ENCODE measurements at places on chromosomes 12 and 14.

GRCh38 chr12:20483776-20484175, 115.4 kb downstream of the PDE3A start:
- no peak for DNase-seq

GRCh38 chr14:53523226-53523625, 370.1 kb upstream of the DDHD1 start:
- DNase-seq = no peak

- peak; percentile 67 for DNase-seq
Observed at GRCh38 chr12:53287741-53288216, 7.6 kb upstream of the PFDN5 start.

DNA sequence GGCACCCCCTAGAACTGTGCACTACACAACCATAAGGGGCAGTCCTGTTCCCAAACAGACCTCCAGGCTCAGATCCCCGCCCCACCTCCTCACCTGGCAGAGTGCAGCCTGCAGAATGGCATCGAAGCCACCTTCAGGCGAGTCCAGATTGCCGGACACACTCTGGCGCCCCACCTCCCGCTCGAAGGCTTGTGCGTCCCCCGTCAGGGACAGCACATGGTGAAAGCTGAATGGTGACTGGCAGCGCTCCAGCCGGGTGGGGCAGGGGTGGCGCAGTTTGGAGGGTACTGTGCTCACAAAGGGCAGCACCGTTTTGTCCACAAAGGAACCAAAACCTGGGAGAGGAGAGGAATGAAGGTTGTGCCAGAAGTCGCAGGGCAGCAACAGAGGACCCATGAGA, 10.6 kb downstream of the ITGB7 start:
- DNase-seq = no peak

DNA sequence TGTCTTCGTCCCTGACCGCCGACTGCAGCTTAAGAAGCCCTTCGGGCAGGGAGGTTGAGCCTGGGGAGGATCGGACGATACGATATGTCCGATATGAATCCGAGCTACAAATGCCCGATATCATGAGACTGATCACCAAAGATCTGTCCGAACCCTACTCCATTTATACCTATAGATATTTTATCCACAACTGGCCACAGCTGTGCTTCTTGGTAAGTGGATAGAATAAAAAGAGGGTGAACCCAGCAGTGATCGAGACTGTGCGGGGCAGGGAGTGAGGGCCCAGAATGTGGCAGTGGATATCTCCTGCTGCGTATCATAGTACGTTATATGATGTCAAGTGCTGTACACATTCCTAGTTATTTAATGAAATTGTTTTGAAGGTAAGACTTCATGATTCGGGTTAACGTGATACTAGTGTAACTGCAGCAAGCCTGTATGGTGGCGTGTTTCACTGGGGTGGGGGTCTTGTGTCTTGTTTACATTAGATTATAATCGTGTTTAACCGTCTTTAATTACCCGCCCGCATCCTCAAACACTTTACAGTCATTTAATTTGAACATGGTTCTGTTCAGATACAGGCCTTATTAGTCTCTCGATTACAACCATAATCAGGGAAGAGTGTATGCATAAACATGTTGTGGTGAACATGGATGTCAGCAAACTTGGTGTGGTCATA, 1.3 kb downstream of the NAA30 start:
- no peak for DNase-seq

DNA sequence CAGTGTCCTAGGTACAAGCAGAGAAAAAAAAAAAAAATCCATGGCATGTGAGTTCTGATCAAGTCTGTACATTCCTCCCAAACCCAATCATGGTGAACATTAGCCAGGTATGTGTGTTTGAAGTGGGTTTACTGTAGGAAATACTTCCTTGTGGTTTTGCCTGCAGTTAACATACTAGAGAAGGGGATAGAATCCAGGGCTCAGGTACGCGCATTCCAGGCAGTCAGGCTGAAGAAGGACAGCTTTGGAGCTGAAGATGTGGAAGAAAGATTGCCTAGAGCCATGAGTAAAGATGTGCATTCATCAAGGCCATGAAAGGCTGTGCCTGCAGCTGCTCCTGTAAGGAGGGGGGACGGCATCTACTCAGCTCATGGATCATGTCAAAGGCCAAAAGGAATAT, 88.2 kb upstream of the NTF3 start:
- DNase-seq = no peak

DNA sequence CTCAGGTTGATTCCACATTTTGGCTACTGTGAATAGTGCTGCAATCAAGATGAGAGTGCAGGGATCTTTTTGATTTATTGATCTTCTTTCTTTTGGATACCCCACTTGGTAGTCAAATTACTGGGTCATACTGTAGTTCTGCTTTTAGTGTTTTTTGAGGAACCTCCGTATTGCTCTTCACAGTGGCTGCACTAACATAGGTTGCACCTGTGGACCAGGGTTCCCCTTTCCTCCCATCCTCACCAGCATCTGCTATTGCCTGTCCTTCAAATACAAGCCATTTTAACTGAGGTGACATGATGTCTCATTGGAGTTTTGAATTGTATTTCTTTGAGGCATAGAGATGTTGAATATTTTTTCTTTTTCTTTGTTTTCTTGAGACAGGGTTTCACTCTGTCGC, 152.5 kb upstream of the TMEM132C start:
- DNase-seq = no peak

DNA sequence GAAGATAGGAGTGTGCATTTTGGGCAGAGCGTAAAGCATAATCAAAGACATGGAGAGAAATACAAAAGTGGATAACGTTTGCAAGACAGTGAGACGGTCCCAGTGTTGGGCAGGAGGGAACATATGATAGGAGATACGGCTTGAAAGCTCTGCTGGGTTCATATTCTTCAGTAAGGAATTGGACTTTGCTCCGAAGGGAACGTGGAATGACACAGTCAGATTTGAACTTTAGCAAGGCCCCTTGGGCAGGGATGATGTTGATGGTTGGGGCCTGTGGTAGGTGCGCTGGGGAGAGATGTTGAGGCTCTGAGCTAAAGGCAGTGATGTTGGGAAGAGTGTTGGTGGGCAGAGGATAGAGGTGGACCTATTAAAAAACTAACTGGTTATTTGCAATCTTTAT, 143.5 kb upstream of the TBX3 start:
- no peak for DNase-seq

- no peak for DNase-seq
Observed at GRCh38 chr12:120240495-120240833, 25.1 kb downstream of the PXN start.

DNA sequence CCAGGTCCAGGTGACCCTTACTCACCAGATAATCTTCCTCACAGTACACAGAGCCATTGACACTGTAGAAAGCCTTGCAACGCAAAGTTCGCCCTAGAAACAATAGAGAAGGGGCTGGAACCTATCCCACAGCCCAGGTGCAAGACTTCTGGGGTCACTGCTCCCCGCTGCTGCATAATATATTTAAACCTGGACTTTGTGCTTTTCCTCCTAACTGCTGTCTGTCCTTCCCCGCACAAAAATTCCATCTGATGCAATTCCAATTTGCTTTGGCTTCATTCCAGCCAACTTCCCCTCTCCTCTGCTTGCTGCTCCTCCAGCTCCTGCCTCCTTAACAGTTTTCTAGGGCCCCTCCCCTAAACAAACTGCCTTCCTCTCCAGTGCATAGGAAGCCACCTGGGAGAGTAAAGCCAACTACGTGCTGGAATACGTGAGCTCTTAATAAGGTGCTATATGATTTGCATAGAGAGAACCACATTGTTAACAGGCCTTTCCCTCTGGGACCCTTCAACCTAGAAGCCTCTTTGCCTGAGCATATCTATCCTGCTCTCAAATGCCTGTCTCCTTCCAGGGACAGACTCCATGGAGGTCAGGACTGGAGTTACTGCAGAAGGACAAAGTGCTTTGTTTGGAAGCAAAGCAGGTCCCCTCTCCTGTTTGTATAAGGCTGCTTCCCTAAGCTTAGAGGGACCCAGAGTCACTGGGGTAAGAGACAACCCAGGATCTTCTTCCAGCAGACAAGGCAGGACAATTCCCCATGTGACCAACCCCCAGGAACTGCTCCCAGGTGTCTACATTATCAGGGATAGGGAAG, 5.5 kb downstream of the AJUBA start:
- DNase-seq = no peak

DNA sequence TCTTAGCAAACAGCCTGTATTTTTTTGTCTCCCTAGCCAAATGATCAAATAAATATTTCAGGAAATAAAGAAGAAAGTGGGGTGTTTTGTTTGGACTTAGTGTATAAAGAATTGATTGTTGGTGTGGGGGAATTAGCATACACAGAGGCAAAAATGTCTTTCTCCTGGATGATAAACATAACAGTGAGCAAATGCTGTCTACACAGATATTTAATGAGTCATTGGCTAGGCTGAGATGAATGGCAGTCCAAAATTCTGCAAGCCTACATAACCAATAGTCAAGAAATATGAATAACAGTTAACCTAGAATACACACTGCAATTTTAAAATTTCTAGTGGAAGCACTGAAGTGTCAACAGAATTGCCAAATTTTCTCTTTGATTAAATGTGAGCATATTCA, 35.8 kb downstream of the MYF5 start:
- DNase-seq = no peak

DNA sequence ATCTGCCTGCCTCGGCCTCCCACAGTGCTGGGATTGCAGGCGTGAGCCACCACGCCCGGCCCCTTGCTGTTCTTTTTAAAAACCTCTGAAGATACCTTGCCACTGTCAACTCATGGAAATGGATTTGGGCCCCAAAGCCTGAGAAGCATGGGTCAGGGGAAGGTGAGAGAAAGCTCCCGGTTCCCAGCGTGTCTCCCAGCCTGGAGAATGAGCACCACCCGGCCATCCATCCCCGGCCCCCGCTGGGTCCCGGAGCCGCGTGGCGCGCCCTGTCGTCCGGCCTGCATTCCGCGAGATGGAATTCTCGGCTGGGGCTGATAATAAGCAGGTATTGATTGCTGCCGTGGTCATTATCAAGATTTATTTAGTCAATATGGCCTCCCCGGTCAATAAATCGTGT, 126.5 kb upstream of the MYL2 start:
- DNase-seq = no peak

DNA sequence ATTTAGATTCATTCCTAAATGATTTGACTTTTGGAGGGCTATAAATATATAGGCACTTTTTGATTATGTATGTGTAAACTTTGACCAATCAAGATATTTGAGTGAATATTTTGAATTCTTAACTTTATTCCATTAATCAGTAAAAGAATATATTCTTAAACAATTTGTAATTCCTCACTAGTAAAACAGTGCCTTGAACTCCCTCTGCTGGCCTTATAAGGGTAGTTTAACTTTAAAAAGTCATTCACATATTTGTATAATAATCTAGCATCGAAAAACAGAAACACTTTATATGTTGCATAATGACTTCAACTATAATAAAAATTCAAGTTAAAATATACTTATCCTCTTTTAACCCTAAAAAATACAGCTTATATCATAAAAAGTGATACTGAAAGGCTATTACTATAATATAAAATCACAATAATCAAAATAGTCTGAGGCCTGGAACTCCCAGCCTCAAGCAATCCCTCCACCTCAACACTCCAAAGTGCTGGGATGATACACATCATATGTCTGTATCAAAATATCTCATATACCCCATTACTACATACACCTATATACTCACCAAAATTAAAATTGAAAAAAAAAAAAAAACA, 31.2 kb downstream of the CCDC59 start:
- peak; percentile 2 for DNase-seq

GRCh38 chr12:124612410-124612680, 44.9 kb upstream of the NCOR2 start:
- no peak for DNase-seq

DNA sequence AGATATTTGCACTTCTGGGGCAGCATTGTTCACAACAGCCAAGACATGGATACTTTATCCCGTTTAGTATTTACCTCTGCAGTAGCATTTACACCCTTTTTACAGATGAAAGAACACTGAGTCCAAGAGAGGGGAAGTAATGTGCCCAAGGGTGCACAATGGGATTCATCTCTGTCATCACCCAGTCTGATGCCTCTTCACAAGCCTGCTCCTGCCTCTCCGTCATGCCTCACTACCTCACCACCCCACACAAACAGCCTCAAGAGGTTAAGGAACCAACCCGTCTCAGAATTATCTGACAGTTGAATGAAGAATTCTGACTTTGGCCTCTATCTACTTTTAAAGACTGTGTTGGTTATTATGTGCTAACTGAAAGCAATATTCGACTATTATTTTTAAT, 368.4 kb downstream of the ATP23 start:
- DNase-seq = no peak

DNA sequence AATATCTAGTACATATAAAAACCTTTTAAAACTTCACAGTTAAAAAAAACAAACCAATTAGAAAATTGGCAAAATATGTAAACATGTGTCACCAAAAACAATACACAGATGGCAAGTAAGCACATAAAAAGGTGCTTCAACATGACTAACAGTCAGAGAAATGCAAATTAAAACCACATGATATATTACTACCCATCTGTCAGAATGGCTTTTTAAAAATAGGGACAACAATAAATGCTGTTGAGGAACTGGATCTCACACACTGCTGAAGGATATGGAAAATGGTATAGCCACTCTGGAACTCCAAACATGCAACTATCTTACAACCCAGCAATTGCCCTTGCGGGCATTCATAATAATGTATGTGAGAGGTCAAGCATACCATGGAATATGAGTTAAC, 1153.6 kb downstream of the FLRT2 start:
- DNase-seq = no peak

DNA sequence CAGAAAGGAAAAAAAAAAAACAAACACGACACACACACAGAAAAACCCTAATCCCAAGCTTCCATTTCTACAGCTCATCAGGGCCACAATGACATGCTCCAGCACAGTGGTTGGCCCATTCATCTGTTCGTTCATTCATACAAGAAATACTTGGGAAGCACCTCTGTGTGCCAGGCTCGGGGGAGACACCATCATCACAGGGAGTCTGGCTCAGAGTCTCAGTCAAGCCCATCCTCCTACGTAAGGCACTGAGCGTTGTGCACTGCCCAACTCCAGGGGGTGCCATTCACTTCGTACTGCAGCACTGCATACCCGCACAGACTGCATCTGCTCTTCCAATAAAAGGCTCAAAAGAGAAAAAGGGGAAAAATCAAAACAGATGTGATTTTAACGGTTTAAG, 15.3 kb downstream of the VPS37B start:
- peak; percentile 32 for DNase-seq

DNA sequence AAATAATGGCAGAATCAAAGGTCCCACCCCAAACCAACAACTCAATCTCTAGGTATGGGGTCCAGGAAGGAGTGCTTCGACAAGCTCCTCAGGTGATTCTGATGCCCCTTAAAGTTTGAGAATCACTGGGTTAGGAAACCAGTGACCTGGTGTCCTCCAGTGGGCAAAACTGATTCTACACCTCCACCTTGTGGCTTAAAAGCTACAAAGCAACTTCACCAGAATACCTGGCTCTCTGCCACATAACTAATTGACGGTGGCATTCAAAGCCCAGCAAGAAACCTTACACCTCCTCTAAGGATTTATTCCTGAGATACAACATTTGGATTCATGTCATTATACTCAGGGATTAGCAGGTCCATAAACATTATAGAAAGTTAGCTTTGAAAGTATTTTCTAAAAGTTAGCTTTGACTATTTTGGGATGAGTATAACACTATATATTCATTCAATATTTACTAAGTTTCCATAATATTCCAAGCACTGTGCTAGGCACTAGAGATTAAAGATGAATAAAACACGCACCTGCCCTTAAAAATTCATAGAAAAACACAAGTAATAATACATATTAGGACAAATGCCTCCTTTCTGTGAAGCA, 45.4 kb downstream of the DCAF5 start:
- peak; percentile 44 for DNase-seq

GRCh38 chr12:87779858-87780498, 249.2 kb downstream of the C12orf50 start:
- DNase-seq = no peak

GRCh38 chr12:3251691-3252090, 174.5 kb downstream of the TSPAN9 start:
- DNase-seq = no peak

- no peak for DNase-seq
Observed at GRCh38 chr12:75007133-75007532, 202.5 kb downstream of the KCNC2 start.

Data from activated CD4-positive, alpha-beta T cell treated with anti-CD3 and anti-CD28 coated beads, Interleukin-2, Interleukin-4, amounts not matched to agents 100 ng/mL and 50 ng/mL, durations not matched to agents 16 hours and 8 hours (primary cell).